ENCODE measurements at places on chromosomes 13 and 19.

- DNase-seq, result no peak
Observed at GRCh38 chr13:46668302-46668720, 115.3 kb downstream of the LRCH1 start.

GRCh38 chr19:48466561-48467325 lies 2.4 kb upstream of the CYTH2 start:
- no peak for DNase-seq

DNA sequence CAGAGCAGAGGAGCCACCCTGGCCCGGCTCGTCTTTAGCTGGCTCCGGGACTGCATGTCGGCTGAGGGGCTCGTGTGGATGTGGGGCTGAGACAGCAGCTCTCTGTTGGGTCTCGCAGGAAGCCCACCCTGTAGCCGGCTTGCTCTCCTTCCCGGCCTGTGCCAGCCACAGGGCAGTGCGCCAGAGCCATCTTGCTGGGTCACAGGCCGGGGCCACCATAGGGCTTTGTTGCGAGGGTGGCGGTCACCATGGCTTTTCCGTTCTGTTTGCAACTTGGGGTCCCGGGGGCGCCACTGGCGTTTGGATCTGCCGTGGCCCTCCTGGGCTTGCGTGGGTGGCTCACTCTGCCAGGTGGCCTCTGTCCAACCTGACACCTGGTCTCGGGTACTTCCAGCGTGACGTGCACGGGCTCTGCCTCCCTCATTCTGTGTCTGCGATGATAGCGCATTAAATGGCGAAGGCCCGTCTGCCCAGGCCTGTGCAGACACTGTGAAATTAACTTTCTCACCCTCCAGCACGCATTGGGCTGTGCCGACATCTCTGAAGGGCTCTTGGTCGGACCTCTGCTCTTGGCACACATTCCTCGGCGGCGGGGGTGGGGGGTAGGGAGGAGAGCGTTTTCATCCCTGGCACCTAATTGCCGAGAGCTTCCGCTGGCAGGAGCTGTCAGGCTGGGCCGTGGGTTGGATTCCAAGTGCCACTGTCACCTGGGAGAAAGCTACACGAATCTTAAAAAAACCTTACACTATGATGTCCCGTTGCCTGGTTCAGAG lies 95.1 kb downstream of the KDM4B start:
- no peak for DNase-seq

GRCh38 chr19:53642381-53643099 lies 10.7 kb downstream of the DPRX start:
- no peak for DNase-seq

- no peak for DNase-seq
Observed at GRCh38 chr19:47418692-47419029, 666 bp downstream of the MEIS3 start.

GRCh38 chr19:49954092-49954829 lies 6.7 kb downstream of the SIGLEC11 start:
- no peak for DNase-seq

- no peak for DNase-seq
Observed at GRCh38 chr13:77584106-77584505, 48.6 kb downstream of the SCEL start.

- DNase-seq, result no peak
Observed at GRCh38 chr13:36028359-36029025, 102.7 kb downstream of the DCLK1 start.

GRCh38 chr13:98225036-98225940 lies 48.2 kb upstream of the RNF113B start:
- DNase-seq, result no peak
